ENCODE measurements at places on chromosomes 3 and 15.

- no peak for DNase-seq
Measured at GRCh38 chr3:97901313-97902248, 70.7 kb downstream of the RIOX2 start.

GRCh38 chr15:27057904-27058645, 87.1 kb downstream of the GABRG3 start:
- DNase-seq, result no peak

- no peak for DNase-seq
Measured at GRCh38 chr3:152742368-152743347, 92.3 kb upstream of the P2RY1 start.

- no peak for DNase-seq
Measured at GRCh38 chr3:188154809-188155574, 1.0 kb downstream of the LPP start.

GRCh38 chr15:77607111-77607893, 25.4 kb downstream of the LINGO1 start:
- no peak for DNase-seq

DNA sequence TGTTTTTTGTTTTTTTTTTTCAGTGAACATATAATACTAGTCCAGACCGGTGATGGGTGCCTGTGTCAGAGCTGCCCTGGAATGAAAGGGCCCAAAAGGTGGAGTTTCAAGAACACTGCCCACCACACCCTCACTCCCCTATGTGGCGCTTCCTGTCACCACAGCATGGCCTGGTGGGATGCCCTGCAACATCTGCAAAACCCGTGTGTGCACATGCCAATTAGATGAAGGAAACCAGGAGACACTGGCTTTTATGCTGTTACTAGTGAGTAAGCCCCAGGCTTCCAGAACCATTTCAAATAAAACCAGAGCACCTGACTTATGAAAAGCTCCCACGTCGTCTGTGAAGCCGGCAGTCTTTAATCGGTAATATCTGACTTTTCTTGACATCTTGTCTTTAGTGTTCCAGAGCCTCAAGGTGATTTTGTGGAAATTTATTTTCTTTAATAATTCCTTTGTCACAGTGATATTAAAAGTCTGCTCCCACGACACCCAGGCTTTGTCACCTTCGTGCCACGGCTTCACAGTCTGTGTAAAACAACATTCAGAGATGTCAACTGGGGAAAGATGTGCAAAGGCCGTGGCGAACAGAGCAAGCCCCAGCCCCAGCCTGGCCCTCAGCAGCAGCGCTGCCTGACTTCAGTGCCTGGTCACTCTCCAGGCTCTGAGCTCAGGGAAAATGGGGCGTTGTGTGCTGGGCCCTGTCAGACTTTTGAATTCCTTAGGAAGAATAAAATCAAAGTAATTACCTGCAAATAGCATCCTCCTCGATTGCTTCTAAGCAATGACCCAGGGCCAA, 6.4 kb downstream of the CFAP92 start:
- DNase-seq, result no peak

DNA sequence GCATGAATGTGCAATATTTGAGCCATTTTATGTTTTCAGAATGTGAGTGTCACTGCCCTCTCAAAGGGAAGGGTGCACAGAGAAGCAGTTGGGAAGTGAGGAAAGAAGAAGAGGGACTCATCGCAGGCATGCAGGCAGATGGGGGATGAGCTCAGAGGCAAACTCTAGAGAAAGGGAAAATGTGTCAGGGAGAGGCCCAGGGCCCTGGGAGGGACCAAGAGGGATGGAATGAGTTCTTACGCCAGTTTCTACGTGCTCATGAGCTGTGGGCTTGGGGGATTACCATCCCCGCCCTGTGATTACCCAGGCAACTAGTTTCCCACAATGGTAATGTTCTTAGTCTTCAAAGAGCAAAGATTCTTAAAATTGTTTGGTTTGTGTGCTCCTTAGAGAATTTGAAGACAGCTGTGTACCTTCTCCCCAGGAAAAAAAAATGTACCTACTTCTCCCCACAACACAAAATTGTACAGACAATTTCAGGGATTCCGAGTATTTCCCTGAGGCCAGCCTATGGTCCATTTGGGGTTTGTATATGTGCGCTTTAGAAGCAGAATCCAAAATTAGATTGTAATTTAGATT, 17.8 kb downstream of the GCSAM start:
- DNase-seq, result no peak

- DNase-seq, result no peak
Measured at GRCh38 chr3:70011582-70011981, 12.0 kb downstream of the SAMMSON start.
